ENCODE measurements at places on chromosomes 1 and 21. TPM values are rescaled to one million over a fixed set of nuclear protein-coding genes. Genes with fewer than 3 reads are reported as not detected.

LCE6A gene
- total RNA-seq, result not detected

OR4F16 gene
- 0.54 TPM for total RNA-seq

ADAMTSL4 gene
- total RNA-seq, result 0.36 TPM

FCAMR gene
- not detected for total RNA-seq

BCAN gene
- 106 TPM for total RNA-seq

TTLL10 gene
- 0.18 TPM for total RNA-seq

PROX1 gene
- 12.4 TPM for total RNA-seq

TIAM1 gene
- 79.3 TPM for total RNA-seq

TRIM46 gene
- total RNA-seq, result 16.7 TPM

RIPK4 gene
- 0.18 TPM for total RNA-seq

PHLDA3 gene
- 5.6 TPM for total RNA-seq

CHIA gene
- not detected for total RNA-seq

KCNJ10 gene
- 3.4 TPM for total RNA-seq

AMY1C gene
- total RNA-seq, result not detected

ZNF670 gene
- total RNA-seq, result 15.1 TPM

Measured in cerebellum (tissue), 4 donors.